ENCODE measurements at places on chromosomes 11 and 22. TPM values are rescaled to one million over a fixed set of nuclear protein-coding genes. Genes with fewer than 3 reads are reported as not detected.

The SYT7 gene
- 0.19 TPM for total RNA-seq

The OR8G5 gene
- total RNA-seq, result not detected

The RTCB gene
- total RNA-seq, result 162 TPM

The TLCD5 gene
- 11.6 TPM for total RNA-seq

The SH3BP1 gene
- 7.9 TPM for total RNA-seq

The PDE3B gene
- total RNA-seq, result 0.28 TPM

The OR8A1 gene
- not detected for total RNA-seq

The OVOL1 gene
- under 0.01 TPM for total RNA-seq

The KLHDC7B gene
- under 0.01 TPM for total RNA-seq

The APOBEC3C gene
- 11.3 TPM for total RNA-seq

The XKR3 gene
- not detected for total RNA-seq

The DERL3 gene
- 0.56 TPM for total RNA-seq

The CRYBA4 gene
- not detected for total RNA-seq

The DBX1 gene
- not detected for total RNA-seq

The AP2A2 gene
- total RNA-seq, result 27.8 TPM

The SMC1B gene
- not detected for total RNA-seq

The RGL4 gene
- not detected for total RNA-seq

The HTR3B gene
- total RNA-seq, result not detected

The MMP3 gene
- 0.19 TPM for total RNA-seq

The SEC14L2 gene
- 19.2 TPM for total RNA-seq

The CCDC87 gene
- 0.28 TPM for total RNA-seq

The SAA4 gene
- total RNA-seq, result not detected

The P2RY2 gene
- 0.28 TPM for total RNA-seq

The POU2AF3 gene
- not detected for total RNA-seq

The MARK2 gene
- total RNA-seq, result 5.4 TPM

The NLRP14 gene
- total RNA-seq, result under 0.01 TPM

The SGSM1 gene
- 0.28 TPM for total RNA-seq

The ASCL3 gene
- not detected for total RNA-seq

The PRR33 gene
- not detected for total RNA-seq

The SEC14L6 gene
- 0.28 TPM for total RNA-seq

Measured in regular cardiac myocyte (primary cell).